ENCODE measurements at places on chromosomes 6 and 20.
A peak's percentile ranks its signal among the peaks of the same experiment; 100 is the strongest.

- DNase-seq, result no peak
Observed at GRCh38 chr20:22775256-22775655, 190.9 kb upstream of the FOXA2 start.

DNA sequence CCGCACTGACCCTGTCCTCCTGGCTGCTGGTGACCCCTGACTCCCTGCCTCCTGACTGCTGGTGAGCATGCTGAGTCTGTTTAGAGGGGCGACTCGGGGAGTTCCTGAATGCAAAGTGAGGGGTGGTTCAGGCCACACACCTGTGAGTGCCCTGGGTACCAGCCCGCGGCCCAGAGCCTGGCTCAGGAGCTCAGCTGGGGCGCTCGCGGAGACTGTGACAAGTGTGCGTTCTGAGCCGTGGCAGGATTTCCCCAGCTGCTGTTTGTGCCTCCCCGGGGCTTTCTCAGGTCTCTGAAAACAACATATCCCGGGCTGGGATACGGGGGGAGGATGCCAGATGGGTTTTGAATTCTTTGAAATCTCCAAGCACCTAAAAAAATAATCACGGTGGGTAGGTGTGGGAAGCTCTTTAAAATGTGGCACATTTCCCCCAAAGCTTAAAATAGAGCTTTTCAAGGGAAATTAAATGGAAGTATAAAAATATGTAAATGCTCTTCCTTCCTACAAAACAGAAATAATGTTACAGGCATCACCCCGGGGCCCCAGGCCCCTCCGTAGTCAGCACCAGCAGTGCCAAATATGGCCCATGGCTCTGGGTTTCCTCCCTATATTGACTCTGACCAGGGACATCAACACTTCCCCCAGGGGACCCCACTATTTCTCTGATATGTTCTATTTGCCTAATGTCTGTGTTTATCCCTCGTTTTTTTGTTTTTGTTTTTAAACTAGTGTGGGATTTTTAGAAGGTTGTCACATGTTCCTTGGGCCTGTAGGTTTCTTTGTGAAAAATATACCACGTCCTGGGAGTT is 49.9 kb upstream of the TAGAP start:
- no peak for DNase-seq

GRCh38 chr6:13368079-13368730 is 39.9 kb upstream of the TBC1D7 start:
- DNase-seq, result no peak

DNA sequence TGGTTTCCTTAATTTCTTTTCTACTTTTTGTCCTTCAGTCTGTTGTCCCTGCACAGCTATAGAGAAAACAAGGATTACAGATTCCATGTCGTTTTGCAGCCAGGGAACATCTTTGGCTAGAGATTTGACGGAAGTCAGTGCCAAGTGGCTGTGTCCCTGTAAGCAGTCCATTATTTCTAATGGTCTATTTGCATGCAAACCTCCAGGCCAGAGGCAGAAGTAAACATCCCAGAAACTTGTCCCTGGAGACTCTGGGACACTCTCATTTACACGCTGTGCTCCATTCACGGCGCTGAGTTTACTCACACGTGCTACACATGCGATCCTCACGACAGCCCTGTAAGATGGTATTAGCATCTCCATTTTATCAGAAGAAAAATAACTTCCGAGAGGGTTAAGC is 355.5 kb downstream of the PRKN start:
- no peak for DNase-seq

DNA sequence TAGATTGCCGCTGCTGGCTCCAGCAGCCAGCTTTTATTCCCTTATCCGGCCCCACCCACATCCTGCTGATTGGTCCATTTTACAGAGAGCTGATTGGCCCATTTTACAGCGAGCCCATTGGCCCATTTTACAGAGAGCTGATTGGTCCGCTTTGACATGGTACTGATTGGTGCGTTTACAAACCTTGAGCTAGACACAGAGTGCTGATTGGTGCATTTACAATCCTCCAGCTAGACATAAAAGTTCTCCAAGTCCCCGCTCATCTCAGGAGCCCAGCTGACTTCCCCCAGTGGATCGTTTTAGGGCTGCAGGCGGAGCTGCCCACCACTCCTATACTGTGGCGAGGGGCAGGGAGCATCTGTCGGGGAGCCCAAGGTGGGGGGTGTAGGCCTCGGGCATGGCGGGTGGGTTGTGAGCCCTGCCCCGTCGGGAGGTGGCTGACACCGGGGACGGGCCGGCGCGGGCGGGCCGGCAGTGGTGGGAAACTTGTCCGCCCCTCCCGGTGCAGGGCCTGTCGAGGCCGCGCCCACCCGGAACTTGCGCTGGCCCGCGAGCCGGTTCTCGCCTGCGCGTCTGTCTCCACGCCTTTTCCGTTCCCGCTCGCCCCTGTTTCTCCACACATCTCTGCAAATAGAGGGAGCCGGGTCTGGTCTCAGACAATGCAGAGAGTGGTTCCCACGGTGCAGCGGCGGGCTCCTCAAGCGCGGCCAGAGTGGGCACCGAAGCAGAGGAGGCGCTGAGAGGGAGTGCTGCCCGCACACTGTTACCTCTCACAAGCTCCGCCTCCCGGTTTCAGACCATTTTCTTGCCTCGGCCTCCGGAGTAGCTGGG is 86.1 kb upstream of the STMND1 start:
- DNase-seq, result no peak

DNA sequence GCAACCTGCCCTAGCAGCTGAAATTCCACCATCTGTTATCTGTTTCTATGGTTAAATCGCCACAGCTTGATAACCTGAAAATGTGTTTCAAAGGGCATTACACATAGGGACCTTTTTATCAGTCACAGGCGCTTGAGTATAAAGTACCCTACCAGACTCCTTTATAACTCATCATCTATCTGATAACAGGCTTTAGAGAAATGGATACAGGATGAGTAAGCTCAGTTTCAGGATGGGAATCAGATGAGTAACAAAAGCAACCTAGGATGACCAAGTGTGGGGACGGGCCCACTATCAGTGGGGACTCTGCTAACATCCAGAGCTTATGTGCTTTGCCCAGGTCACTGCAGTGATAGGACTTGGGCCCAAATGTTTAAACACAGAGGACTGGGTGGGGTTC is 75.6 kb downstream of the PRND start:
- no peak for DNase-seq

- no peak for DNase-seq
Observed at GRCh38 chr20:35821807-35822242, 50.0 kb downstream of the PHF20 start.

GRCh38 chr6:39377539-39377950 is 55.0 kb upstream of the KCNK16 start:
- DNase-seq, result peak; percentile 35

DNA sequence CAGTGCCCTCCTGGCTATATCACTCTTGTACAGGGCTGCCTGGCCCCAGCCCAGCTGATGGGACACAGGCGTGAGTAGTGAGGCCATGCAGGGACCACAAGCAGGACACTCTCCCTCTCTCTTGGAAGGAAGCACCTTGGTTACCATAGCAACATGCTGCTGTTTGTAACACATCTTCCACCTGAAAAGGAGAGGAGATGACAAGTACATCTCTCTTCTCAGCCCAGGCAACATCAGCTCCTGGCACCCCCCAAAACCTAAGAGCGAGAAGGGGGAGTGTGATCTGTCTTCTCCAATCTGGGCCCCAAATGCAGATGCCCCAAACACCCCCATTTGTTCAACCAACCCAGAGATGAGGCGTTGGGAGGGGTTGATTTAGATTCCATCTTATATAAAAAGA is 49.9 kb downstream of the KCNB1 start:
- no peak for DNase-seq

DNA sequence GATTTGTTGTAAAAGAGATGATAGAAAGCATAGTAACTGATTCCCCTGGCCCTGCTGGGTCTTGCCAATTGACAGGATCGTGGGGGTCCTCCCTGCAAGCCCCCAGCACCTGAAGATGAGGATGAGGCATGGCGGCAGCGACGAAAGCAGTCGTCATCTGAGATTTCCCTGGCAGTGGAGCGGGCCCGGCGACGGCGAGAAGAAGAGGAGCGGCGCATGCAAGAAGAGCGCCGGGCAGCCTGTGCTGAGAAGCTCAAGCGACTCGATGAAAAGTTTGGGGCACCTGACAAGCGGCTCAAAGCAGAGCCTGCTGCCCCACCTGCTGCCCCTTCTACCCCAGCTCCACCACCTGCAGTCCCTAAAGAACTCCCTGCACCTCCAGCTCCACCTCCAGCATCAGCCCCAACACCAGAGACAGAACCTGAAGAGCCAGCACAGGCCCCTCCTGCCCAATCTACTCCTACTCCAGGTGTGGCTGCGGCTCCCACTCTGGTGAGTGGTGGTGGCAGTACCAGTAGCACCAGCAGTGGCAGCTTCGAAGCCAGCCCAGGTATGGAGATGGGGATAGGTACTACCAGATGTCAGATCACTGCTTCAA is 7.3 kb downstream of the PRRC2A start:
- no peak for DNase-seq

DNA sequence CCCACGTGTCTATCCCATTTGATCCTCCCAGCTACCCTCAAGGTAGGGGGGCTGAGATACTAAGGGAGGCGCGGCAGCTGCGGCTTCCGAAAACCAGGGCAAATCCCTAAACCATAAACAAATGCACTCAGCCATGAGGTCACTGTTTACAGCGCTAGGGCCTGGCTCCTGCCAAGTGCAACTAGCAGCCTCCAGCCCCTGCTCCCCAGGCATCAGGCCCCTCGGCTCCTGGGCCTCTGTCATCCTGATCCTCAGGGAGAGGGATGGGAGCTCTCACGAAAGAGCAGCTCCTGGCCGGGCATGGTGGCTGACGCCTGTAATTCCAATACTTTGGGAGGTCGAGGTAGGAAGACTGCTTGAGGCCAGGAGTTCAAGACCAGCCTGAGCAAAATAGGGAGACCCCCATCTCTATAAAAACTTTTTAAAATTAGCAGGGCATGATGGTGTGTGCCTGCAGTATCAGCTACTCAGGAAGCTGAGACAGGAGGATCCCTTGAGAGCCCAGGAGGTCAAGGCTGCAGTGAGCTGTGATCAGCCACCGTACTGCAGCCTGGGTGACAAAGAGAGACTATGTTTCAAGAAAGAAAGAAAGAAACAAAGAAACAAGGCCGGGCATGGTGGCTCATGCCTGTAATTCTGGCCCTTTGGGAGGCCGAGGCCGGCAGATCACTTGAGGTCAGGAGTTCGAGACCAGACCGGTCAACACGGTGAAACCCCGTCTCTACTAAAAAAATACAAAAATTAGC is 42.5 kb upstream of the TLDC2 start:
- no peak for DNase-seq

DNA sequence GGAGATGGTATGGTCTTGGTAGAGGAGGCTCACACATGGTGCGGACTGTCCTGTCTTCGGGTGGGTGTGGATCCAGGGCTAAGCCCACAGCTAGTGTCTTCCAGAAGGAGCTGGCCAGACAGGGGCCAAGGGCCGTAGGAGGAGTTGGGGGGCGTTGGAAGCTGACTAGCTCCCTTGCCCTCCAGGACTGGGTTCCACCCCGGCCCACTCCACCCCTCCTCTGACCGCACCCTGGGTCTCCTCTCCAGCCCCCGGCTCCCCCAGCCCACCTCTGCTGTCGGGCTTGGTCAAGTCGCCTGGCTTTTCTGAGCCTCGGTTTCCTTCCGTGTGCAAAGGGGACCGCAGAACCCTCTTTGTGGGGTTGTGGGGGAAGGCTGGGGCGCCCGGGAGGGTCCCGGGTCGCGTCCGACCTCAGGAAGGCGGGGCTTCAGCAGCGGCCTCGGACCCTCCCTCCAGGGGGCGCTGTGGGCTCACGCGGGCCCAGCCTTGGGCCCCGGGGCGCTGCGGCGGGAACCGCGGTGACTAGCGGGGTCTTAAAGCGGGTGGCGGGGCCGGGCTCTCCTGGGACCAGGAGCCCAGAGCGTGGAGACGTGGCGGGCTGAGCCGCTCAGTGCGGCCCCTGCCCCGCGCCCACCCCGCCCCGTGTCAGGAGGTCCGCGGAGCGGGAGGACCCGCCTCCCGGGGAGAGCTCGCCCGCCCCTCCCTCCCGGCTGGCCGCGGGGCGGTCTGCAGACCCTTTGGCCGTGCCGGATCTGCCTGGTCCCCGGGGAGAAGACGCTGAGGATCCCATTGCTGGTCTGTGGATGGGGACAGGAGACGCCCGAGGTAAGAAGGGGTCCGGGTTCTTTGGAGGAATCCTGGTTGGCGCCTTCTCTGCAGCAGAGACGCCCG is 5.4 kb downstream of the NPBWR2 start:
- peak; percentile 67 for DNase-seq

DNA sequence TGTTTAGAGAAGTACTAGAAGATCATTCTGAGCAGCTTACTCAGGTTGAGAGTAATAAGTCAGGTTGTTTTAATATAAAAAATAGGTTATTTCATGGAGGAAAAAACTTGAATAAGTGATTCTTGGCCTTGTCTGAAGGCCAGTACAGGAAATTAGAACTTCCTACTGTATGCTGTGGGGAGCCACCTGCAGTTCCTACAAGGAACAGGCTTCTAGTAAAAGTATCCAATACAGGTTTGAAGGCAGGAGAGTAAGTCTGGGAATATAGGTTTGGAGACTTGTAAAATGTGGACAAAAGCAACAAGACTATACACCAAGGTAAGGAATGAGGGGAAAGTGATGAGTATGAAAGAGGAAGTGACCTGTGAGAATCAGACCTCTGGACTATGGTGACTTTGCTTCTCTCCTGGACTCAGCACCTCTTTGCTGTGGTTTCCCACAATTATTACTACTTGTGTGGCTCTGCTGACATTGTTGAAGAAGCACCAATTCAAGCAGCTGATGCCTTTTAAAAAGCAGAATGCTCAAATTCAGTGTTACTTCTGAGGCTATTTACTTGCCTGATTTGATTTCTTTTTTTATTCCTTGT is 278.6 kb downstream of the TBC1D7 start:
- no peak for DNase-seq

GRCh38 chr6:146408583-146408982 is 135.1 kb upstream of the RAB32 start:
- DNase-seq, result no peak

DNA sequence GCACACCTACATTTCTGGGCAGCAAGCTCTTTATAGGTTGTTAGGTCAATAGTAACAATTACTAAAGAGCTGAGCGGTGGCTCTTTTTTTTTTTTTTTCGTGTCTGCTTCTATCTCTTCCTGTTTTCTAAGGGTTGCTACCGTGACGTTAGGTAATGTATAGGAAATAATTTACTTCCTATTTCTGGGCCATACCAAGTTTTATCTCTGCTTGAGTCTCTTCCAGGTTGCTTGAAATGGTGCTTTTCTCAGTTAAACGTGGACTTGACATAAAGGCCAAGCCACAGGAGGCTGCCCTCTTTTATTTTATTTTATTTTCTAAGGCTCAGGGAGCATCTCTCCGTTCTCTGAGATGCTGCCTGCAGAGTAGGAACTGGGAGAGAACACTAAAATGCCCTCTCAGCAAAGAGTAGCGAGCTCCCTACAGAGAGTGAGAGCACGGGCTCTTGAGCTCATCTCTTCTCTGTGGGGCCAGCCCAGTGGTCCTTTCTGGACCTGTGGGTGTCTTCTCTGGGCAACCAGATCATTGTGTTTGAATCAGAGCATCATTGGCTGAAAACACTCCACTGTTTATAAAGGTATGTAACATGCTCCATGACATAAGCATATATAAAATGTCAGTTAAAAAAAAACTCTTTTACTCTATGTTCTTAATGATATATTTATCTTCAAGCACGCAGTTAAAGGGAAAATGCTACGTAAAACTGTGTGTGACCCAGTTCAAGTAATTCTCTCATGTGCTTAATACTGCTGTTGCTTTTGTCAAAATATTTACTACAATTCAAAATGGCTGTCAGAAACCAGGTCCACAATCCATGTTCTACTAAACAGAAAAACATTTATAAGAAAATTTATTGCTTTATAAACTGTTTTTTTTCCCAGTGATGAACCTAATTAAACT is at the start of gene ZNF831:
Gene ZNF831 (plus strand): TSS at position 191 of the 900 bp plus-strand sequence. CDS start 27,199 bp downstream, outside the sequence.
- DNase-seq, result no peak

GRCh38 chr6:24441599-24441904 is 38.8 kb downstream of the MRS2 start:
- DNase-seq, result no peak
